ENCODE measurements at places on chromosomes 1 and 21. TPM values are rescaled to one million over a fixed set of nuclear protein-coding genes. Genes with fewer than 3 reads are reported as not detected.

Gene CD48
- total RNA-seq = under 0.01 TPM

Gene TGFBR3
- 31.6 TPM for total RNA-seq

Gene PALMD
- 0.51 TPM for total RNA-seq

Gene HAO2
- not detected for total RNA-seq

Gene RAVER2
- total RNA-seq = 7.7 TPM

Gene MAP1LC3C
- 0.66 TPM for total RNA-seq

Gene ZNF362
- total RNA-seq = 3.8 TPM

Gene IGSF9
- under 0.01 TPM for total RNA-seq

Gene AQP10
- total RNA-seq = not detected

Gene DNAJB4
- 46.5 TPM for total RNA-seq

Gene TAS1R3
- 0.26 TPM for total RNA-seq

Gene TNFRSF8
- not detected for total RNA-seq

Gene ANKRD35
- 4.5 TPM for total RNA-seq

Gene MIXL1
- total RNA-seq = not detected

Gene NPR1
- total RNA-seq = 0.66 TPM

Gene PTAFR
- total RNA-seq = under 0.01 TPM

Gene RBM11
- 0.17 TPM for total RNA-seq

Gene PDZK1IP1
- not detected for total RNA-seq

Gene MCOLN2
- total RNA-seq = 6.2 TPM

Gene SAMD11
- total RNA-seq = 3.8 TPM

Gene SLC6A17
- total RNA-seq = under 0.01 TPM

Gene OR2L5
- total RNA-seq = not detected

Gene TNFSF4
- 1.3 TPM for total RNA-seq

Gene ATP6V1G3
- not detected for total RNA-seq

Gene AK5
- 21.6 TPM for total RNA-seq

Gene KCNJ9
- total RNA-seq = under 0.01 TPM

Gene LRRC39
- 0.50 TPM for total RNA-seq

Gene ARHGAP30
- not detected for total RNA-seq

Gene UBL4B
- not detected for total RNA-seq

Gene HES4
- total RNA-seq = 2.0 TPM

Gene RNF186
- total RNA-seq = not detected

Gene RGS8
- total RNA-seq = not detected

Gene APCS
- total RNA-seq = not detected

Gene PADI2
- not detected for total RNA-seq

Gene C1orf94
- under 0.01 TPM for total RNA-seq

Gene TLR5
- total RNA-seq = 0.77 TPM

Gene PLA2G2C
- total RNA-seq = not detected

Gene RNF223
- not detected for total RNA-seq

Gene DDAH1
- total RNA-seq = 50.0 TPM

Gene CR1
- total RNA-seq = not detected

Gene ZMYM1
- total RNA-seq = 18.5 TPM

Gene FCRLA
- 0.17 TPM for total RNA-seq

Gene ACTA1
- not detected for total RNA-seq

Gene KCND3
- 2.3 TPM for total RNA-seq

Gene GUCA2A
- not detected for total RNA-seq

Gene ESRRG
- total RNA-seq = 0.83 TPM

Gene LCE1A
- total RNA-seq = not detected

Gene FOXO6
- total RNA-seq = under 0.01 TPM
